ENCODE measurements at places on chromosomes 6 and 20. TPM values are rescaled to one million over a fixed set of nuclear protein-coding genes. Genes with fewer than 3 reads are reported as not detected.

SYNE1 gene
- total RNA-seq, result 80.1 TPM

TNFRSF21 gene
- 10.9 TPM for total RNA-seq

FLRT3 gene
- 0.05 TPM for total RNA-seq

LINC00237 gene
- total RNA-seq, result not detected

GJA10 gene
- total RNA-seq, result not detected

DNA sequence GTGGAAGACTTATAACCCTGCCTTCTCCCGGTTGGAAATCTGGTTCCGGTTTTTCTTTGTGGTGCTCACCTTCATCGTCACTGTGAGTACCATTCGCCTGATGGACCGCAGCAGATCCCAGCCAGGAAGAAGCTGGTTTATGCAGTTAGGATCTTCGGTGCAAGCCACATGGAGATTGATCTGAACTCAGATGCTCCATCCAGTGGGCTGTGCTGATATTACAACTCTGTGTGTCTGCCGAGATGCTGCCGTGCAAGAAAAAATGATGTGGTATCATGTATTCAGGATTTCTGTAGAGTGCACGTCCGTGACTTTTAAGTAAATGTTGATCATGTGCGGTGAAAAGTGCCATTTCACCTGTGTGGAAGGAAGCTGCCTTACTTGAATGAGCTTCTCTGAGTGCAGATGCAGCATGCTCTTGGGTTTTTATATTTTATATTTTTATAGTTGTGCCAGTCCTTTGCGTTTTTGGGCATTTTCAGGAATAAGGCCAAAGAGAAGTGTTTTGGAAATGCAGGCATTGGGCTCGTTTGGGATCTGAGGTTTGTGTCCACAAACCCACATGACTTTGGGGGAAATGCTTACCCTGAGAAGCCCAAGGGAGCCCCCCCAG is 39.2 kb downstream of the DYNLT1 start:
- no peak for DNase-seq

DNA sequence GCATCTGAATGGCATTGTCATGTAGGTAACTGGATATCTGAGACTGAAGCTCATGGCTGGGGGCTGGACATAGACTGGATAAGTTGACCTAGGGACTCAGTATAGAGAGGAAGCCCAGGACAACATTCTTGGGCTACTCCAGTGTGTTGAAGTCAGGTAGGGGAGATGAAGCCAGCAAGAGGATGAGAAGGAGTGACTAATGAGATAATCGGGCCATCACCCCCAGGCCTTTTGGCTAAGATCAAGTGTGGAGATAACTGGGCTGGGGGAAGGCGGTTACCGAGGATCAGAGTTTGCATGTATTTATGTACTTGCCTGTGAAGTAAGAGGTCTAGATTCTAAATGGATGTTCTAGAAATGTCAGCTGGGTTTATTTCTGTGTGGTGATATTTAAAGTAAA is 73.4 kb downstream of the ELOVL2 start:
- no peak for DNase-seq

DNA sequence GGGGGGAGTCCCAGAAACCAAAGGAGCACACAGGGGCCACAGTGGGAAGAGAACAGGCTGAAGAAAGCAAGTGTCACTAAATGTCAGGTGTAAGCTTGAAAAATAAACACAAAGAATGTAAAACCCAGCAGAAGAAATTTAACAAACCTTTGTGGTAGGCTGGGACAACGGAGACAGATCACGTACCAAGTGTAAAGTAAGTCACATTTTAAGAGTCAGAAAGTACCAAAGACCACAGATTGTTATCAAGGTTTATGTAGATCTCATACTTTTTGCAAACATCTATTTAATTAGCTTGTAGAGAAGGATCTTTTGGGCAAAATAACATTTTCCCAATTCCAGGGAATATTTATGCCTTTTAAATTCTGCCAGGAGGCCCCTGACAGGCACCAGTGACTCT is 1.6 kb downstream of the CLIC5 start:
- DNase-seq, result no peak

- DNase-seq, result no peak
Observed at GRCh38 chr6:113292646-113293422, 564.3 kb upstream of the MARCKS start.

GRCh38 chr20:50292591-50293283 is 102.1 kb downstream of the CEBPB start:
- DNase-seq, result peak; percentile 96

- no peak for DNase-seq
Observed at GRCh38 chr20:51411870-51412269, 130.6 kb downstream of the NFATC2 start.

DNA sequence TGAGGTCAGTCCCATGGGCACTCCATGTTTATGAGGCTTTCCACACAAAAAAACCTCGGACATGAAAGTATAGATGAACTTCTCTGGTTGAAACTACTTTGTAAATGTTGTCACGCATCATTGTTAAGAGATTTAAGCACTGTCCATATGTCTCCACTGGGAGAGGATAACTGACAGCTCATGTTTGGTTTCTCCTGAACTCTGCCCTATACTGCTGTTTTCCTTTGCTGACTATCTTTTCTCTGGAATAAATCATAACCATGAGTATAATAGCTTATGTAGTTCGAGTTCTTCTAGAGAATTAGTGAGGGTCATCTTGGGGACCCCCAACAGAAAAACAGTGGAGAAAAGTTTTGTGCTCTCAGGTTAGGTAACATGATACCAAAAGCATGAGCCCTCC is 14.3 kb downstream of the THEMIS start:
- no peak for DNase-seq

GRCh38 chr6:151103266-151103665 is 136.5 kb upstream of the AKAP12 start:
- DNase-seq, result no peak

GRCh38 chr6:141134723-141135122 is 998.0 kb upstream of the GJE1 start:
- DNase-seq, result no peak

- no peak for DNase-seq
Observed at GRCh38 chr20:14712302-14712739, 374.9 kb upstream of the FLRT3 start.

- DNase-seq, result no peak
Observed at GRCh38 chr6:20172842-20173456, 39.3 kb downstream of the MBOAT1 start.

DNA sequence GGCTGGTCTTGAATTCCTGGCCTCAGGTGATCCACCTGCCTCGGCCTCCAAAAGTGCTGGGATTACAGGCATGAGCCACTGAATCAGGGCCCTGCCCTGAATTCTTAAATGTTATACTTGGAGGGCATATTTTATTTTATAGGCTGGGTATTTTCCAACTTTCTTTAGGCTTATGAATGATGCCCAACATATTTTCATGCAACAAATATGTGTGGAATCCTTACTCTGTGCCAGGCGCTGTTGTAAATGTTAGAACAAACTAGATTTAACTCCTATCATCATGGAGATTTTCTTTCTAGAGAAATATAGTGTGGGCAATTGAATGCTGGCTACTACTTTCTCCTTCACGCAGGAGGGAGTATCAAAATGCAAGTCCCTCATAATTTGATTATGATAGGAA is 71.2 kb downstream of the SAMD5 start:
- DNase-seq, result no peak

GRCh38 chr6:38767560-38767959 is 52.4 kb downstream of the DNAH8 start:
- DNase-seq, result no peak

- no peak for DNase-seq
Observed at GRCh38 chr6:148217921-148218320, 124.7 kb upstream of the SASH1 start.

DNA sequence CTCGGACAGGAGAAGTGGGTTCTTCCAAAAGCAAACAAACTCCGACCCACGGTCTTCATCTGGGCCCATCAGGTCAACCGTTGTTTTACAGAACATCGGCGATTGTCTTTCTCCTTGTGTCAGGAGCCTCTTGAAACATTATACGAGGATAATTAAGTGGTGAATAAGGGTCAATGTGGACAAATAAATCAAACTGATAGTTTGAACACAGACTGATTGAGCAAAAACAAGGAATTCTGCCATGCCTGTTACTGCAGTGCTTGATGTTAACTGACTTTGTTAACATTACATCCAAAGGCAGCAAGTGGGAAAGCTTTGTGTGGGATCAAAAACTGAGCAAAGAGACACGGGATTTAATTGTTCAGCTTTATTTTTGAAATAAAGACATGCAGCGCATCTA is 101.1 kb upstream of the IFNGR1 start:
- no peak for DNase-seq

- no peak for DNase-seq
Observed at GRCh38 chr6:45184937-45185336, 143.2 kb upstream of the RUNX2 start.

All from Right ventricle myocardium superior (tissue), 1 donor.